ENCODE measurements at places on chromosomes 3 and 15. TPM values are rescaled to one million over a fixed set of nuclear protein-coding genes. Genes with fewer than 3 reads are reported as not detected.
A peak's percentile ranks its signal among the peaks of the same experiment; 100 is the strongest.

DNA sequence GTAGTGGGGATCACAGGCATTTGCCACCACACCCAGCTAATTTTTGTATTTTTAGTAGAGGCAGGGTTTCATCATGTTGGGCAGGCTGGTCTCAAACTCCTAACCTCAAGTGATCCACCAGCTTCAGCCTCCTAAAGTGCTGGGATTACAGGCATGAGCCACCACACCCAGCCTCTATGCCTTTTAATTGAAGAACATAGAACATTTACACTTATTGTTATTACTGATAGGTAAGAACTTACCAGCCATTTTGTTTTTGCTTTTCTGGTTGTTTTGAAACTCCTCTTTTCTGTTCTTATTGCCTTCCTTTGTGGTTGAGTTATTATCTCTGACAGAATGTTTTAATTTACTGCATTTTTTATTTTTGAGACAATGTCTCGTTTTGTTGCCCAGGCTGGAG lies 29.2 kb downstream of the PCNP start:
- no peaks in the 10 kb centered on the region for H3K4me1 ChIP-seq
- no peaks in the 10 kb centered on the region for H3K27me3 ChIP-seq
- H3K4me3 ChIP-seq, result no peak overlapping the region
- peaks cover 7% of the 10 kb centered on the region for H3K36me3 ChIP-seq
- DNase-seq, result no peak

DNA sequence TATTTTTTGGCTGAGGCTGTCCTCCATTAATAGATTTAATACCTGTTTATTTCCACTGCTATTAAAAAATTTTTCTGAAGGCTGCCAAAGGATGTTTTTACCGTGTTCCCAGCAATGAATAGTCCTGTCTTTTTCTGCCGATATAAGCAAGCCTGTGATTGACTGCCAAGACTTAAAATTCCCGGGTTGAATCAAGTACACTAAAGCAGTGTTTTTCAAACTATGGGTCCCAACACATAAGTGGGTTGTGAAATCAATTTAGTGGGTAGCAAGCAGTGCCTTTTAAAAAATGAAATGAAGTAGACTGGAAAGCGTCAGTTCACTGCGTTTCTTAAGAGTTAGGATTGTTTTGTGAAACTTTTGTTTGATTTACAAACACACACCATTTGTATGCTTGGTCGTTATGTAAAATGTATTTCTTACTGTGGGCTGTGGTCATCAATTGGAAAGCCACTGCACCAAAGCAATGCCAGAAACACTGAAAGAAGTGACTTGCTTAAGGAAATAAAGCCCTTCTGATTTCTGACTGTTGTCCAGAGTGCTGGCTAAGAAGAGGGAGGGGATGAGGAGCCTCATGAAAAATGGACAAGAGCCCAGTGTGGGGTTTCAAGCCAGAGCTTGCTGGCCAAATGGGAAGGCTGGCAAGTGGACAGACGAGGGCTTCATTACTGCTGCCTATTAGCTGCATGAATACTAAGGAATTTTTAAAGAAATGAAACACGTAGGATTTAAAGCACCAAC lies 206.0 kb downstream of the THRB start:
- peaks cover 10% of the 10 kb centered on the region for H3K4me1 ChIP-seq
- no peak overlapping the region for H3K4me3 ChIP-seq
- H3K27me3 ChIP-seq, result no peaks in the 10 kb centered on the region
- DNase-seq, result no peak
- H3K36me3 ChIP-seq, result no peaks in the 10 kb centered on the region
- H3K27ac ChIP-seq, result no peak overlapping the region

- peaks cover 4% of the 10 kb centered on the region for H3K36me3 ChIP-seq
- H3K4me3 ChIP-seq, result no peak overlapping the region
Observed at GRCh38 chr3:20511863-20512505, 326.0 kb upstream of the SGO1 start.

DNA sequence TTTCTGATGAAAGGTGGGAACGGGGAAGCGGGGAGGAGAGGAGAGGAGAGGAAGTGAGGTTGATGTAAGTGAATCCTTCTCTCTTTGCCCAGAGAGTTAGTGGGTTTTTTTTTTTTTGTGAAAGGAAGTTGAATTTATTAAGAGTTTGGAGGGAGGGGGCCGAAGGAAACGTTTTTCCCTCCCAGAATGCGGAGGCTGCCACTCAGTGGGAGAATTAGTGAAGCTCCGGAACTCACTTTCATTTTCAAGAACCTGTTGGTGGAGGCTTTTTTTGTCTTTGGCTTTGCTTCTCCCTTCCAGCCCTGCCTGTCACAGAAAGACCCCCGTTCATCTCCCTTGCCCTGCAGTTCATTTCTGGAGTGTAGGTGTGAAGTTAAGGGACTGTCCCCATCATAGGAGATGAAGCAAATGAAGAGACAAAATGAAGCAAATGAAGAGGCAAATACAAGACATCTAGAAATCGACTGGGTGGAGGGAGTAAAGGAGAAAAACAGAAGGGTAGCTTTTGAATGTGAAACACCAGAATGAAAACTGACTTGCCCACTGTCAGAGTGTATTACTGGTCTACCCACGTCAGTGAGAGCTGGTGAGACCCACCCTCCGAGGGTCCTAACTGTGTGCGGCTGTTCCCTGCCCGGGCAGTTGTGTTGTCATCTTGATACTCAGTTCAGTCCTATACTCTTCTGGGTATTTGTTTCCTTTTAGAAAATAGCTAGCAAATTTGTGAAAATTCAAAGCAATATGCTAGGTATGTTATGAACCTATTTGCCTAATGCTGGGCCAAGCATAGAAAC lies 91.5 kb downstream of the ITPR1 start:
- DNase-seq, result no peak
- H3K27ac ChIP-seq, result peak overlapping the region; percentile 74
- peaks cover 44% of the 10 kb centered on the region for H3K4me1 ChIP-seq
- H3K27me3 ChIP-seq, result no peaks in the 10 kb centered on the region

CHRNB4 gene
- total RNA-seq, result 2.2 TPM

SLC28A2 gene
- total RNA-seq, result not detected

GRCh38 chr15:69997813-69998212 lies 99.9 kb downstream of the TLE3 start:
- no peak overlapping the region for H3K4me3 ChIP-seq
- no peak overlapping the region for H3K27ac ChIP-seq
- peaks cover 13% of the 10 kb centered on the region for H3K27me3 ChIP-seq
- H3K36me3 ChIP-seq, result peaks cover 2% of the 10 kb centered on the region
- peaks cover 8% of the 10 kb centered on the region for H3K4me1 ChIP-seq

LMOD3 gene
- total RNA-seq, result not detected

PTH1R gene
- total RNA-seq, result 34.3 TPM

DNA sequence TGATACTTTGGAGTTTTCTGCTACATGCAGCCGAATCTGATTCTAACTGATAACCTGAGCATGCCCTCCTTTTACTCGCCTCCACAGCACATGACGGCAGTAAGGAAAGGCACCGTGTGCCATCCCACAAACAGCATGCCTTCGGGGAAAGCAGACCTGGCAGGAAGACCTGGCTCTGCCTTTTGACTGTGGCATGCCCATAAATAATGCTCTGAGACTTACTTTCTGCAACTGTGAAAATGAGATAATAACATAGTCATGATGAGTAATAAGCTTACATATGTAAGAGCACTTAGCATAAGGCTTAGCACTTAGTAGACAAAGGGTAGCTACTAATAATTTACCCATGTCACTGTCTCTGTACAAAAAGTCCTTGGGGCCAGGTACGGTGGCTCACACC lies 32.9 kb downstream of the MTHFS start:
- no peak for DNase-seq
- H3K27me3 ChIP-seq, result no peaks in the 10 kb centered on the region
- H3K4me1 ChIP-seq, result peaks cover 6% of the 10 kb centered on the region
- H3K27ac ChIP-seq, result no peak overlapping the region

DNA sequence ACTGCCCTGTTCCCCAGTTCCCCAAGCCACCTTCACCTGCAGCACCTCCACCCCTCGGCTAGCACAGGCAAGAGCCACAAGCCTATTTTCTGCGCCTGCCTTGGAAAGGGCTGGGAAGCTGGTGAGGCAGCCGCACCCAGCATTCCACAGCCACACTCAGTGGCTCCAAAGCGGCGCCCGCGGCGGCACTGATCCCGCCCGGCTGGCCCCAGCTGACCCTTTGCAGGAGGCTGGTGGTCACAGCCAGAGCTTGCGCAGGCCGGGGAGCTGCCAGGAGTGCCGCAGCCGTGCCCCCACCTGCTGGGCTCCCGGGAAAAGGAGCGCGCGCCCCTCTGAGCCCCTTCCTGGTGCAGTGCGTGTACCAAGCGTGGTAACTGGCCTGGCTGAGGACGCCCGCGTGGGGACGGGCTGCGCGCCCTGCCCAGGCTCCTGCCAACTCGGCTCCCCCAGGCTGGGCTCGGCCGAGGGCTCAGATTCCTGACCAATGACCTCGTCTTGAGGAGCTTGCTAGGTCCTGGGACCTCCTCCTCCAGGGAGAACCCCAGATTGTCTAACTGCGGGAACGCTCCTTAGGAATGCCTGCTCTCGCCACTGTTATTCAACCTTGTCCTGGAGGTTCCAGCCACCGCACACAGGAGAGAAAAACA lies 13.3 kb downstream of the GRAMD2A start:
- H3K27ac ChIP-seq, result no peak overlapping the region
- H3K4me3 ChIP-seq, result peak overlapping the region; percentile 40
- DNase-seq, result no peak
- peaks cover 15% of the 10 kb centered on the region for H3K27me3 ChIP-seq
- H3K4me1 ChIP-seq, result peaks cover 4% of the 10 kb centered on the region
- H3K36me3 ChIP-seq, result no peaks in the 10 kb centered on the region

- no peak overlapping the region for H3K4me3 ChIP-seq
- DNase-seq, result no peak
- H3K36me3 ChIP-seq, result no peaks in the 10 kb centered on the region
Observed at GRCh38 chr3:6571448-6571847, 289.5 kb upstream of the GRM7 start.

AGBL1 gene
- total RNA-seq, result not detected

- peak; percentile 88 for DNase-seq
- no peak overlapping the region for H3K27ac ChIP-seq
- no peaks in the 10 kb centered on the region for H3K27me3 ChIP-seq
Observed at GRCh38 chr15:31128919-31129768, 27.6 kb upstream of the TRPM1 start.

GRCh38 chr3:65576966-65577365 lies 461.8 kb downstream of the MAGI1 start:
- DNase-seq, result no peak
- peaks cover 6% of the 10 kb centered on the region for H3K36me3 ChIP-seq
- H3K4me3 ChIP-seq, result no peak overlapping the region
- H3K4me1 ChIP-seq, result peaks cover 13% of the 10 kb centered on the region
- H3K27me3 ChIP-seq, result no peaks in the 10 kb centered on the region

- no peak for DNase-seq
- H3K4me3 ChIP-seq, result peak overlapping the region; percentile 72
- H3K4me1 ChIP-seq, result peaks cover 79% of the 10 kb centered on the region
- no peaks in the 10 kb centered on the region for H3K27me3 ChIP-seq
Observed at GRCh38 chr3:50267280-50267913, 1.6 kb upstream of the SEMA3B start.

TNFSF10 gene
- total RNA-seq, result 1.2 TPM

PIERCE2 gene
- 2.2 TPM for total RNA-seq

- H3K4me3 ChIP-seq, result no peak overlapping the region
- peaks cover 2% of the 10 kb centered on the region for H3K4me1 ChIP-seq
- no peak overlapping the region for H3K27ac ChIP-seq
- DNase-seq, result no peak
- peaks cover 4% of the 10 kb centered on the region for H3K36me3 ChIP-seq
- H3K27me3 ChIP-seq, result peaks cover under 1% of the 10 kb centered on the region
Observed at GRCh38 chr15:52252781-52253180, 42.8 kb downstream of the MYO5C start.

DNA sequence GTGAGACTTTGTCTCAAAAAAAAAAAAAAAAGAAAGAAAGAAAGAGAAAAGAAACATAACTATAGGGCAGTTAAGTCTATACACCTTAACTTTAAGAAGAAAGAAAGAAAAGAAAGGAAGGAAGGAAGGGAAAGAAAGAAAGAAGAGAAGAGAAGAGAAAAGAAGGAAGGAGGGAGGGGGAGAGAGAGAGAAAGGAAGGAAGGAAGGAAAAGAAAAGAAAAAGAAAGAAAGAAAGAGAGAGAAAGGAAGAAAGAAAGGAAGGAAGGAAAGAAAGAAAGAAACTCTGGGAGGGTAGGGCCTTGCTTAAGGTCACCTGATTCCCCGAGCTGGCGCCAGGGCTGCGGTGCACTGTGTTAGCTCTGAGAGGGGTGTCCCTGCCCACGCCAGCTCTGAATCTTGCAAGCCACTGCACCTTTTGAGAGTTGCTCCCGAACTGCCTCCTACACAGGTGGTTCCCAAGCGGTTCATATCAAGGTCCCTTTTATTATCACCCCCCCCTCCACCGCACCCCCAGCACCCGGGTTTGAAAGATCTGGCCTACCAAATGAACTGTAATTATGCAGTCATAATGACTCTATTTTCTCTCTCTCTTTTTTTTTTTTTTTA lies 39.2 kb upstream of the VPS8 start:
- H3K4me3 ChIP-seq, result no peak overlapping the region
- no peaks in the 10 kb centered on the region for H3K36me3 ChIP-seq
- H3K27me3 ChIP-seq, result no peaks in the 10 kb centered on the region
- peaks cover 34% of the 10 kb centered on the region for H3K4me1 ChIP-seq

DNA sequence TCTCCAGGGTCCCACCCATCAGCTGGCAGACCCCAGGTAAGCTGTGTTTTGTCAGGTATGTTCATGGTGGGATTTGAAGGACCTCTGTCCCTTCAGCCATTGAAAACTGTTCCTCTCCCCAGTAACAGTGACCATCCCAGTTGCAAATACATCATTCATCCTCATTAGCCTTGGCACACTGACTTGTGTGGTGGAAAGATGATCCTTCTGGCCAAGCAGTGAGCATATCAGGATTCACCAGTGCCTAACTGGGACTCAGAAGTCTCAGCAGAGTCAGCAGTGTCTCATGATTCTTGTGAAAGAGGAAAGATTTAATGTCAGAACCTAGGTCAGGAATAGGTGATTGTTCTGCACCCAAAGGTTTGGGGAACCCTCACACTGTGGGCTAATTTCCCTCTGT lies 90.2 kb downstream of the DNAJB8 start:
- no peak for DNase-seq
- no peak overlapping the region for H3K27ac ChIP-seq
- no peaks in the 10 kb centered on the region for H3K27me3 ChIP-seq
- H3K4me1 ChIP-seq, result peaks cover 42% of the 10 kb centered on the region
- H3K4me3 ChIP-seq, result no peak overlapping the region

TNNC1 gene
- total RNA-seq, result 4.6 TPM

GRCh38 chr15:55659481-55659880 lies 71.3 kb upstream of the PYGO1 start:
- no peaks in the 10 kb centered on the region for H3K27me3 ChIP-seq
- DNase-seq, result no peak
- no peak overlapping the region for H3K4me3 ChIP-seq

- H3K4me1 ChIP-seq, result no peaks in the 10 kb centered on the region
- no peak overlapping the region for H3K27ac ChIP-seq
- H3K4me3 ChIP-seq, result no peak overlapping the region
Observed at GRCh38 chr15:42785569-42785968, 48.6 kb upstream of the CDAN1 start.

DNA sequence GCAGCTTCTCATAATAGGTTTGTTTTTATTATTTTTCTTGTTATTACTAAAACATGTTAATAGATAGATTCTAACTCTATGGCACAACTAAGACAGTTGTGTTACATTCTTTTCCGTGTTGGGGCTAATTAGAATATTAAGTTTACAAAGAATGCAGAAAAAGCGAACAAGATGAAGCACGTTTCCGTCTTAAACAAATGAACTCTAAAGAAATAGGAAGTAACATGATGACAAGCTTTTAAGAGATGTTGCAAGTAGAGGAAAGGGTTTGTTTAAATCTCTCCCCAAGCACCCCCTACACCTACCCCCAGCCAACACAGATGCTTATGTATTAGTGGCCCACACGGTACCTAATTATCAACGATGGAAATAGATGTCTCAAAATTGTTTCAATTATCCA lies 207.1 kb downstream of the TP63 start:
- H3K27ac ChIP-seq, result peak overlapping the region; percentile 40
- no peaks in the 10 kb centered on the region for H3K27me3 ChIP-seq
- no peak for DNase-seq

All from mesothelial cell of epicardium (in vitro differentiated cells).